GM23338 (cell line): ENCODE measurements at places on chromosomes 7 and 10. TPM values are rescaled to one million over a fixed set of nuclear protein-coding genes. Genes with fewer than 3 reads are reported as not detected.

The HHEX gene
- polyA plus RNA-seq, result 0.99 and 2.0 TPM in 2 replicates

The FBXO24 gene
- 0.82 and 2.1 TPM in 2 replicates for polyA plus RNA-seq

The CPN1 gene
- 0.32 TPM in 1 of 2 replicates, not detected in the other for polyA plus RNA-seq

The CTAGE4 gene
- polyA plus RNA-seq, result 4.3 and 4.9 TPM in 2 replicates

The ARHGAP21 gene
- 14.5 and 15.3 TPM in 2 replicates for polyA plus RNA-seq

The GPNMB gene
- 1.0 and 1.2 TPM in 2 replicates for polyA plus RNA-seq

The CEP55 gene
- polyA plus RNA-seq, result 12.4 and 13.2 TPM in 2 replicates

The H2BK1 gene
- not detected in 2 replicates for polyA plus RNA-seq

The CFTR gene
- 0.24 and 0.45 TPM in 2 replicates for polyA plus RNA-seq

The NPTX2 gene
- polyA plus RNA-seq, result 8.1 and 8.2 TPM in 2 replicates

The SCIN gene
- polyA plus RNA-seq, result 0.92 and 1.1 TPM in 2 replicates

The ZNF25 gene
- 0.23 TPM in 1 of 2 replicates, not detected in the other for polyA plus RNA-seq

The ELOVL3 gene
- 0.31 TPM in 1 of 2 replicates, not detected in the other for polyA plus RNA-seq

The PDCD4 gene
- 13.7 and 18.0 TPM in 2 replicates for polyA plus RNA-seq

The AKR1C4 gene
- polyA plus RNA-seq, result not detected in 2 replicates

The FZD8 gene
- 0.47 and 0.99 TPM in 2 replicates for polyA plus RNA-seq

The C7orf57 gene
- 1.7 and 2.1 TPM in 2 replicates for polyA plus RNA-seq

The NUTM2A gene
- polyA plus RNA-seq, result 0.21 and 0.27 TPM in 2 replicates

The TFPI2 gene
- polyA plus RNA-seq, result 18.1 and 24.9 TPM in 2 replicates

The PPP1R17 gene
- polyA plus RNA-seq, result 1.6 and 2.4 TPM in 2 replicates

The GIMAP6 gene
- polyA plus RNA-seq, result not detected in 2 replicates

The GHRHR gene
- 0.64 and 2.2 TPM in 2 replicates for polyA plus RNA-seq
